DMS53 (cell line): ENCODE measurements at places on chromosomes 6 and 20.
A peak's percentile ranks its signal among the peaks of the same experiment; 100 is the strongest.

DNA sequence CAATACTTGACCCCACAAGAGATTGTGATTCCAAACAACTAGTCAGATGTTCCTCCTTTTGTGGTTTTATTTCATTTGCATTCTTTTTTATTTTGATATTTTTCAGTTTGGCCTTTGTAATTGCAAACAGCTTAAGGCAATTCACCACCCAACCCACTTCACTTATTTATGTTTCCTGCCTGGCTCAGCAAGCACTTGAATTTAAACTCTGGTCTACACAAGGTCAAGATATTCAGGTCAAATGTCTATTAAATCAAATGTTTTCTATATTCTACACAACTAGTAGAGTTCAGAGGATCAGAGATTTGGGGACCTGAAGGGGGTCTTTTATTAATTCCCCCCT is 100.1 kb downstream of the SGK1 start:
- DNase-seq, result no peak

DNA sequence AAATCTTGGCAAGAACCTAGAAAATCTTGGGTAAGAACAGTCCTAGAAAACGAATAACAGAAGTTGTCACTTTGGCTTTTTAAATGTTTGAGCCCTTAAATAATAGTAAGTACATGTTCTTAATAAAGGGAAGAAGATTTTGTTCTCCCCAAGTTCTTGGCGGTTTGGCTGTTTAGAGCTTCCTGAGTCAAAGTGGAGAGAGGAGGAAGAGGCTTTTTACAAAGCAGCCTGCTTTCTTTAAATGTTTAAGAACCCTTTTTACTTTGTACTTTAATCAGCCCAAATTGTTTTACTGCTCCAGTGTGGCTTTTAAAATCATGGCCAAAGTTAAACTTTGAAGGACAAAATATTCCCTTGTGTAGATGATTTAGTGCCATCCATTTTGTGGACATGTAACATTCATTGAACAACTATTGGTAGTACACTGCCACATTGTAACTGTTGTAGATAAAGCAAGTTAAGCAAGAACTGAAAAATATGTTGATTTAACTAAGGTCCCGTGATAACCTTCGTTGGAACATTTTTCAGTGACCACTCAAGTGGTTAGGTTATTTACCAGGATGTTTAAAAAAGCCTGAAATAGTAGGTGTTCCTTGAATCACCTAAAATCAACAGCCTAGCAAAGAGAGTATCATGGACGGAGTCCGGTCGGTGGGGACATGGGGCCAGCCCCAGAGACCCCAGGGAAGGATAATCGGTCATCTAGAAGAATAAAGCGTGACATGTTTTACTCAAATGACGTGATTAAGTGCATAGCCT is 2.4 kb downstream of the AMD1 start:
- peak; percentile 6 for DNase-seq

GRCh38 chr6:170062209-170062914 is 228.5 kb downstream of the DLL1 start:
- DNase-seq, result no peak

DNA sequence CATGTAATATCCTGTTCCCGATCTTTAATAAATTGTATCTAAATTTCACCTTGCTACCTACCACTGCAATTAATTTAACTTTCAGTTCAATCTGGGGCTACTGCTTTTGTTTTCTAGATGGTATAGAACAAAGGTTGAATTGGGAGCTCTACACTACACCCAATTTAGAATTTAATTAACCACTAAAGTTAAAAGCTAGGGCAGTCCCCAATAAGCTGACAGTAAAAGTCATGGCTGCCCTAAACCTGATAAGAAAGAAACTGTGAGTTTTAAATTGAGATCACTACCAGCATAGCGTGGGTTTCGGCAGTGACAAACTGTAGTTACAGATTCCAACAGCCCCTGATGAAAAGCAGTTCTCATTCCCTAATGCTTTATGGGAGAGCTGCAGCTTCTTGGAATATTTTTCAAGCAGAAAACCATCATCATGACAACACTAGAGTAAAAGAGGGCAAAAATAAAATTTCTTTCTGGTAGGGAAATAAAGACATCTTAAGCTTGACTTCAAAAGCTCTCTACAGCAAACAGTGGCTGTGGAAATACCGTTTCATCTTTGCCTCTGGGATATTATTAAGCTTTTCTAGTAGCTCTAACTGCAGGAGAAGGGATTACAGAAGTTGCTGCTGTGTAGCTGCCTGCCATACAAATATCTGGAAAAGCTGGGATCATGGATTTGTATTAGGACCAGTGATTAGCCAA is 1372.1 kb downstream of the EPHA7 start:
- DNase-seq, result no peak

- no peak for DNase-seq
These were observed 78.2 kb upstream of the EEF1E1 start for GRCh38 chr6:8180327-8181159.

DNA sequence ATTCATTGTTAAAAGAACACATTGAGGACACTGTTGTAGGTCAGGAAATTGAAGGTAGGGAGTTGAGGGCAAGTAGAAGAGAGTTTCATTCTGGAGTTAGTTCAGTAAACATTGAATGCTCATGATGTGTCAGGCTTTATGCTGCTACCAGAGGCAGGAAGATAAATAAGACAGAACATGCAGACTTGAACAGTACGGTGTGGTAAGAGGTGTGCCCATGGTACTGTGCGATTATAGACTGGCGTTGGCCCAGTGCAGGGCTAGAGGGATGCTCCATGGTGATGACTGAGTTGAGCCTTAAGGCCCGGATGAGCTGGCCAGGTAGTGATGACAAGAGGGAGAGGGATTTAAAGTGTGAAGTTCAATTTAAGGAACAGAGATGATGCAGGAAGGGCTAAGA is 50.8 kb downstream of the CARMIL1 start:
- no peak for DNase-seq
